ENCODE measurements at places on chromosomes 6 and 20.

GRCh38 chr6:105178110-105178509, 1.7 kb downstream of the POPDC3 start:
- DNase-seq, result no peak

GRCh38 chr20:16243470-16243869, 329.8 kb downstream of the KIF16B start:
- DNase-seq, result peak; percentile 77

DNA sequence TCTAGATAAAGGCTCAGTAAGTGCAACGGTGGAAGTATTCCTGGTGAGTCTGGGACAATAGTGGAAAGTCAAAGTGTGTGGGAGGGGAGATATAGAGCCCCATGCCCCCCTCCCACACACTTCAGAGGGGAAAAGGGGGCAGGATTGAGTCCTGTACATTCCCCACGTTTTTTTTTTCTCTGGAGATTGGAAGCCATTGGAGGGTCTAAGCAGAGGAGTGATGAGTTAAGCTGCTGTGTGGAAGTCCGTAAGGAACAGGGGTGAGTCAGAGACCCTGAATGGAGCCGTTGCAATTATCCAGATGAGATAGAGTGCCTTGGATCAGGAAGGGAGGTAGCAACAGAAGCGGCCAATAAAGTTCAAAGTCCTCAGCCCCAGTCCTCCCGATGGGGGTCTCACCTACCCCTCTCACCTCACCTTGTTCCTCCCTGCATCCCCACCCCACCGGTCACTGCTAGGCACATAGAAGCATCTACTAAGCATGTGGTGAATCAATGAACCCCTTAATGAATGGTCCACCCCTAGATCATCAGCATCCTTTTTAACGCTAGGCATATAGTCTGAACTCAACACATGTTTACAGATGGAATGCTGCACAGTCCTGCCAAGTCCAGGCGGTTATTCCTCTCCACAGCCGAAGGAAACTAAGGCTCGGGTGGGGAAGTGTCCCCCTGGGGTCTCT, 662 bp upstream of the SLC9A8 start:
- DNase-seq, result peak; percentile 14

DNA sequence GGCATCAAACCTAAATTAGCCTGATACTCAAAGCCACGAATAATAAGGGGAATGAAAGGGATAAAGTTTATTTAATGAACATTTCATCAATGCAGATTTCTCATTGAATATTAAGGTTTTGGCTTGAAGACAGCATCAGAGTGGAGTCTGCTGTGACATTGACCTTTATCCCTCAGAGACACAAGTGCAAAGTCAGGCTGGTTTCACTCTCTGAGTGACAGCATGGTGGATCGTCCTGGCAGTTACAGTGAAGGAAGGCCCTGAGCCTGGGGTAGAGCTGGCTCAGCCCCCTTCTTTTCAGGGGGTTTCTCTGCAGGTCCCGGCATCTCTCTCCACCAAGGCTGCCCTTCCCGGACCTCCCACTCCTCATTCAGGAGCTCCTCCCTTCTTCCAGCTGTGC, 503.1 kb downstream of the PREX1 start:
- no peak for DNase-seq

GRCh38 chr6:104521176-104521575, 338.5 kb downstream of the HACE1 start:
- no peak for DNase-seq
